Activated CD8-positive, alpha-beta memory T cell treated with anti-CD3 and anti-CD28 coated beads for 1 hour (primary cell): ENCODE measurements at places on chromosomes 11 and 22.

- peak; percentile 73 for DNase-seq
These were observed 39.5 kb downstream of the MUC5B start for GRCh38 chr11:1262172-1263006.

DNA sequence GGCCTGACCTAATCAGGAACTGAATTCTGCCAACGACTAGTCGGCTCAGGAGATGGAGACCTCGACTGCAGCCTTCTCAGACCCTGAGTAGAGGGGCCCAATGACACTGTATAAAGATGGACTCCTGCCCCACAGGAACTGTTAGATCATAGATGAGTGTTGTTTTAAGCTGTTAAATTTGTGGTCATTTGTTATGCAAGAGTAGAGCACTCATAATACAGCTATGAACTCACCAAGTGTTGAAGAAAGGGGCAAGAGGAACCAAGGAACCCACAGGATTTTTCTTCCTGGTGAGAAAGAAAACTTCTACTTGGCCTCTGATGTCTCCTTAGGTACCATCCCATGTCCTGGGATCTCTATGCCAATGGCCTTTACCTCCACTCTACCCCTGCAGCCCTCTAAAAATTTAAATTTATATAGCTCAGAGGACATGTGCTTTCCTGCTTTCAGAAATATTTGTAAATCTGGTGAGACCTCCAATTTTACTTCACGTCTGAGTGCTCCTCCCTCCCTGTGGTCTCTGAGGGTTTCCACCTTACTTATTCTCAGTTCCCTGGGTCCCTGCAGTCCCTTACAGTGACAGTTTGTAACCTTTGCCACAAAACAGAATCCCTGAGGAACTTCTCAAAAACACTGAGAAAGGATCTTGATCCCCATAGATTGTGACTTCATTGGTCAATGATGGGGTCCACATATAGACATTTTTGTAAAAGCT is 256.3 kb upstream of the ARHGAP20 start:
- DNase-seq: no peak

DNA sequence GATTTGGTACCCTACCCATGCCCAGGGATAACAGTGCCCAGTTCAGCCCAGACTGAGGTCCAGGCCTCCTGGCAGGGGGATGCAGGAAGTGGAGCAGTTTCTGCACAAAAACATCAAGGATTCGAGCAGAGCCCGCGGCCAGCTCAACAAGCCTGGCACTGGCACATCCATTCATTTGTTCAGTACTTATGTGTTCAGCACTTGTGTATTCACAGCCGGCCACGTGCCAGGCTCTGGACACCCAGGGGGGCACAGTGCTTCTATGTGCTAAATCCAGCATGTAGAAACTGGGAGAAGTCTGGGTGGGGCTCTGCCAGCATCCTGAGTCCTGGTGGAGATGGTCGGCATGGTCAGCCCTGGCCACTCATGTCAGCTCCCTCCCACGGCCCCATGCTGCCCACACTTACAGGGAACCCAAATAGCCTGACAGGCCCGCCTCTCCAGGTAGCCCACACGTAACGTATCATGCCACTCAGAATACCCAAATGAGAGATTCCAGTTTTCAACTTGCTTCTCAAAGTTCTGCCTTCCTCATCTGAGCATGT is 28.5 kb downstream of the LINC01488 start:
- DNase-seq: no peak

GRCh38 chr11:111845276-111846028 is 25.9 kb downstream of the ALG9 start:
- DNase-seq: no peak

GRCh38 chr11:37849706-37850105 is 1251.7 kb upstream of the RAG2 start:
- no peak for DNase-seq

GRCh38 chr11:94771390-94771789 is 3.2 kb downstream of the AMOTL1 start:
- no peak for DNase-seq

DNA sequence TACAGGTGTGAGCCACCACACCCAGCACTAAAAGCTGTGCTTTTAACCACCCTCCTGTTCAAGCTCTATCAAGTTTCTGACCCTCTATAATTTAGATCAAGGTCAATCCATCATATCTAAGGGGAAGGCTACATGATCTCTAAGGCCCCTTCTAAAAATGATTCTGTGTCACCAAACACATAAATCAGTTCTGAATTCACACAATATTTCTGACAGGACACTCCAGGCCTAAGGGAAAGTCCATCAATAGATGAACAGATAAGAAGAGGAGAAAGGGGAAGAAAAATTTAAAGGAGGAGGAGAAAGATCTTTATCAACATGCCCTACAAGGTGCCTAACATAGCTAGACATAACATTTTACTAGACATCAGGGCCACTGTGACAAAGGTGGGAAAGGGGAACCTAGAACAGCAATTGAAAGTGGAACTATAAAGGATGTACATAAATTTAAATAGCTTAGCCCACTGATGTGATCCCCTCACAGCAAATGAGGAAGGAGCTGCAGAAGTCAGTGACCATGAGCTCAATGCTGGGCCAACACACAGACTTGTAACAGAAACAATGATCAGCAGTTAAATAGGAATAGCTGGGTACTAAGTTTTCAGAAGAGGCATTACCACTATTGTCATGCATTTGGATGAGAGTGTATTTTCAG is 4.7 kb downstream of the PRCP start:
- DNase-seq: no peak

DNA sequence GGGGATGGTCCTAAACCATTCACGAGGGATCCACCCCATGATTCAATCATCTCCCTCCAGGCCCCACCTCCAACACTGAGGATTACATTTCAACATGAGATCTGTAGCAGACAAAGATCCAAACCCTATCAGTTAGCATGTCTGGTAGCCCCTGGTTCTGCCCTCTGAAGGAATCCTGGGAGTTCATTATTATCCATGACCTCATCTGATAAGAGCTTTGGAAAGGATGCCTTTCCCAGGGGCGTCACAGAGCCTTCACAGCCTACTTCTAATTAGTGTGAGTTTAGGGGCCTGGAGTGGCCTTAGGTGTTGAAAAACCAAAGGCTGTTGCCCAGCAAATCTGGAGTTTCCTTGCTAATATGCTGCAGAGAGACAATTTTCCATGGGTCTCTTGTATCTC is 8.6 kb upstream of the EIF3M start:
- DNase-seq: no peak

GRCh38 chr11:130672911-130673310 is 224.5 kb downstream of the ADAMTS15 start:
- no peak for DNase-seq

GRCh38 chr11:2098691-2099515 is 40.3 kb downstream of the IGF2 start:
- DNase-seq: no peak
